Lower lobe of right lung (tissue), 2 donors: ENCODE measurements at places on chromosomes 13 and 19. TPM values are rescaled to one million over a fixed set of nuclear protein-coding genes. Genes with fewer than 3 reads are reported as not detected.

GRCh38 chr19:19170053-19170872, at the start of gene MEF2B:
TSS of gene MEF2B (minus strand) at chr19:19170263. CDS start at chr19:19150735, 19,528 bp downstream.
- DNase-seq, result peak; percentile 87

- no peak for DNase-seq
These were observed 279.1 kb downstream of the PCDH20 start for GRCh38 chr13:61136515-61136914.

DNA sequence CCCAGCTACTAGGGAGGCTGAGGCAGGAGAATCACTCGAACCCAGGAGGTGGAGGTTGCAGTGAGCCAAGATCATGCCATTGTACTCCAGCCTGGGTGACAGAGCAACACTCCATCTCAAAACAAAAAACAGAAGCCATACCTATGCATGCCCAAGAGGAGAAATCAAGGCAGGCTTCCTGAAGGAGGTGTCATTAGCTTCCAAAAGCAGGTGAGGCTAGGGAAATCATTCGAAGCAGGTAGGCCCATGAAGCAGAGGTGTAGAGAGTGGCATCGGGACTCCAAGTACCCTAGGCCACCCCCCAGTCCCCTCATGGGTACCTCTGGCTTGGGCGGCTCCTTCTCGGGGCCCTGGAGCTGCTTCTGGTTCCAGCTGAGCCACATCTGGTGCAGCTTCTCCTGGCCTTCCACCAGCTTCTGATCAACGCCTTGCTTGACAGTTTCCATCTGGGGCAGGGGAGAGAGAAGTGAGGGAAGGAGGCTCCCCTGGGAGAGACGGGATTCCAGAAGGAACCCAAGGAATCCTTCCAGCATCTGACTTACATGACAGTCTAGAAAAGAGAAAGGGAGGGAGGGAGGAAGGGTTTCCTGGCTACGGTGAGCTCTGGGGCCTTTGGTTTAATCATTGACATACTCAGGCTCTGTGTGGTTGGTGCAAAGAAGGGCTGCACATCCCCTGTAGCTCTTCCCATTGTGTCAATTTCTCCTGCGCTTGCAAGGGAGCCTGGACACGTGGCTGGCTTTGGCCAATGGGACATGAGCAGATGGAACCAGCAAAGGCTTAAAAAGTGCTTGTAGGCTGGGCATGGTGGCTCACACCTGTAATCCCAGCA, 13.1 kb upstream of the TICAM1 start:
- no peak for DNase-seq

DNA sequence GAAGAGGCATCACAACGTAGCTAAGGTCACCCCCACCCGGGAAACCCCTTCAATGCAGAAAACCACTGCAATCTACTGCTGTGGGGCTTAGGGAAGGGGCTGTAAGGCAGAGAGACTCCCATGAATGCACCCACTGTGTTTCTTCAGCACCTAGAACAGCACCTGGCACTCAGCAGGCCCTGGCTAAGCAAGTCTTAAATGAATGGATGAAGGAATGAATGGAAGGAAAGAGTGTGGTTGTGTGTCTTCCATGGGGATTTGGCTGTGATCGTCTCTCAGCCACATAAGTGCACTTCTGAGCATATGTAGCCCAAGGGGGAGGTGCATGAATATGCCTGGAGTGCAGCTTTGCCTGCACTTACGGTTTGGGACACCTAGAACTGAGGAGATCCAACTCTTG, 2.9 kb downstream of the CCDC159 start:
- DNase-seq, result no peak

DNA sequence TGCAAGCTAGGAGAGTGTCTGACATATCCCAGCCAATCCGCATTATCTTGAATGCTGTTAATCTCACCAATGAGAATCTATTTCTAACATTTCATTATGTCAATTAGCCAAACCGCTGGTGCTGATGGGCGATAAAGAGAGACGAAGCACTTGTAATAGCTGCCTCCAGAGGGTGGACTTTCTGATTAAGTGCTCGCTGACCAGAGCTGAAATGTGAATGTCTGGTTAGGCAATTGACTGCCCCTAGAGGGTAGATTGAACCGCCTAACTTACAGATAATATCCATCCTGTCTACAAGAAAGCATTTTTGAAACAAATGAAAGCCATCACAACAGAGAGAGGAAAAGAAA, 552 bp upstream of the GRWD1 start:
- DNase-seq, result no peak

DNA sequence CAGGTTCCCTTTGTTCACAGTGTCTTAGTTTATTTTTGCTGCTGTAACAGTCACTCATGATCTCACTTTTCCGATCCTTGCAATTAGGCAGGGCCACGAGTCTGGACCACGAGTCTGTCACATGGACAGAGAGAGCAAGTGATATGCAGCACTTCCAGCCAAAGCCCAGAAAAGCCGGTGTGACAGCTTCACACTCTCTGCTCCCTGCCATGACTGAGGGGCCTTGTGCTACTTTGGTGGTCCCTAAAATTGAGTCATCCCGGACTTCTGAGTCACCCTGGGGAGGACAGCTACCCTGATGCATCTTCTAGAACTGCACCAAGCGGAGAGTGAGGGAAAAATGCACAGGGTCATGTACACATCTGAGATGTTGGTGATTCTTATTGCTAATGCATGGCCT, 179.6 kb downstream of the EFNB2 start:
- no peak for DNase-seq

GRCh38 chr19:55486043-55486970, 1.3 kb downstream of the NAT14 start:
- no peak for DNase-seq

Gene ZNF177
- 2.2 TPM for total RNA-seq

Gene ZNF43
- 14.8 TPM for total RNA-seq

Gene ZNF577
- 10.7 TPM for total RNA-seq

Gene LGALS14
- total RNA-seq, result not detected

Gene PINLYP
- total RNA-seq, result 5.8 TPM

Gene ZIC2
- total RNA-seq, result not detected

Gene PCP2
- 3.5 TPM for total RNA-seq

Gene ETV2
- total RNA-seq, result 1.1 TPM
